ENCODE measurements at places on chromosomes 2 and 18. TPM values are rescaled to one million over a fixed set of nuclear protein-coding genes. Genes with fewer than 3 reads are reported as not detected.

The TUBA3E gene
- polyA plus RNA-seq: not detected

The FBXO48 gene
- polyA plus RNA-seq: 2.3 TPM

The SERPINB11 gene
- polyA plus RNA-seq: not detected

The TUBA4B gene
- 0.91 TPM for polyA plus RNA-seq

The PKDCC gene
- 337 TPM for polyA plus RNA-seq

The SLC5A7 gene
- 0.84 TPM for polyA plus RNA-seq

The ALS2 gene
- polyA plus RNA-seq: 27.9 TPM

The SLC4A3 gene
- polyA plus RNA-seq: 11.9 TPM

The CACNB4 gene
- 9.2 TPM for polyA plus RNA-seq

The IL1RN gene
- polyA plus RNA-seq: 3.7 TPM

The ARPC2 gene
- 250 TPM for polyA plus RNA-seq

The C1GALT1C1L gene
- 4.4 TPM for polyA plus RNA-seq

The PLB1 gene
- 0.84 TPM for polyA plus RNA-seq

The VWA3B gene
- 0.36 TPM for polyA plus RNA-seq

The RGPD3 gene
- polyA plus RNA-seq: 0.46 TPM

The CAB39 gene
- 91.5 TPM for polyA plus RNA-seq

The DCC gene
- 13.7 TPM for polyA plus RNA-seq

The NAT8 gene
- 25.4 TPM for polyA plus RNA-seq

The PAX8 gene
- 202 TPM for polyA plus RNA-seq

The GAL3ST2 gene
- polyA plus RNA-seq: 0.13 TPM

The GDF7 gene
- 4.9 TPM for polyA plus RNA-seq

The FBXO36 gene
- 6.8 TPM for polyA plus RNA-seq

The EVX2 gene
- polyA plus RNA-seq: not detected

The CD226 gene
- polyA plus RNA-seq: 2.1 TPM

The SRD5A2 gene
- 0.07 TPM for polyA plus RNA-seq

The KATNAL2 gene
- polyA plus RNA-seq: 10.3 TPM

The STAT1 gene
- polyA plus RNA-seq: 137 TPM

The RNF144A gene
- polyA plus RNA-seq: 58.1 TPM

The SERPINB10 gene
- polyA plus RNA-seq: 0.38 TPM

The SPC25 gene
- polyA plus RNA-seq: 19.0 TPM

The SMAD2 gene
- 83.4 TPM for polyA plus RNA-seq

The SALL3 gene
- 7.2 TPM for polyA plus RNA-seq

The NYAP2 gene
- polyA plus RNA-seq: 0.08 TPM

The TEKT4 gene
- polyA plus RNA-seq: 0.26 TPM

The CCBE1 gene
- polyA plus RNA-seq: 35.6 TPM

The AMER3 gene
- 0.03 TPM for polyA plus RNA-seq

The ALK gene
- polyA plus RNA-seq: 0.68 TPM

All from left renal cortex interstitium (tissue), 4 donors.